Cardiac muscle cell (in vitro differentiated cells and primary cell): ENCODE measurements at places on chromosomes 6 and 20. TPM values are rescaled to one million over a fixed set of nuclear protein-coding genes. Genes with fewer than 3 reads are reported as not detected.

- DNase-seq = no peak
Observed at GRCh38 chr6:154648188-154648887, 84.9 kb upstream of the SCAF8 start.

DNA sequence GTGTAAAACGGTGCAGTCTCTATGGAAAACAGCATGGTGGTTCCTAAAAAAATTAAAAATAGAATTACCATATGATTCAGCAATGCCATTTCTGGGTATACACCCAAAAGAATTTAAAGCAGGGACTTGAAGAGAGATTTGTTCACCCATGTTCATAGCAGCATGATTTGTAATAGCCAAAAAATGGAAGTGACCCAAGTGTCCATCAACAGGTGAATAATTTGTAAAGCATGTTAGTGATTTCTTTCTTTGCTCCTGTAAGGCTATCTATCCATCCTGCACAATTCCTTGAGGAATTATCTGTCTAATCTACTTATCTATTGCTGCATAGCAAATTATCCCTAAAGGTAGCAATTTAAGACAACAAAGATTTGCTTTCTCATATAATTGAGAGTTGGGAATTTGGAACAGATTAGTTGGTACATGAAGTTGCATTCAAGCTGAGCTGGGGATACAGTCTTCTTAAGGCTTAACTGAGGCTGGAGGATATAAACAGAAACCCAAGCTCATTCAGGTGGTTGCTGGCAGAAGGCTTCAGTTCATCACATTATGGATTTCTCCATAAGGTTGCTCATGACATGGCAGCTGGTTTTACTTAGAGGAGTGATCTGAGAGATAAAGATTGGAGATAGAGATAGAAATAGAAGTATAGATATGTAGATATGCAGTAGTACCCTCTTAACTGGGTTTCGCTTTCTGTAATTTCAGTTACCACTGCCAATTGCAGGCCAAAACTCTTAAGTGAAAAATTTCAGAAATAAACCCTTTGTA, 62.0 kb downstream of the IL22RA2 start:
- DNase-seq = no peak

The SNX21 gene
- total RNA-seq = 109 and 270 TPM in 2 replicates

- no peak for DNase-seq
Observed at GRCh38 chr6:2205396-2205795, 40.0 kb downstream of the GMDS start.

GRCh38 chr6:56947924-56948323, 7.0 kb upstream of the BEND6 start:
- no peak for DNase-seq

DNA sequence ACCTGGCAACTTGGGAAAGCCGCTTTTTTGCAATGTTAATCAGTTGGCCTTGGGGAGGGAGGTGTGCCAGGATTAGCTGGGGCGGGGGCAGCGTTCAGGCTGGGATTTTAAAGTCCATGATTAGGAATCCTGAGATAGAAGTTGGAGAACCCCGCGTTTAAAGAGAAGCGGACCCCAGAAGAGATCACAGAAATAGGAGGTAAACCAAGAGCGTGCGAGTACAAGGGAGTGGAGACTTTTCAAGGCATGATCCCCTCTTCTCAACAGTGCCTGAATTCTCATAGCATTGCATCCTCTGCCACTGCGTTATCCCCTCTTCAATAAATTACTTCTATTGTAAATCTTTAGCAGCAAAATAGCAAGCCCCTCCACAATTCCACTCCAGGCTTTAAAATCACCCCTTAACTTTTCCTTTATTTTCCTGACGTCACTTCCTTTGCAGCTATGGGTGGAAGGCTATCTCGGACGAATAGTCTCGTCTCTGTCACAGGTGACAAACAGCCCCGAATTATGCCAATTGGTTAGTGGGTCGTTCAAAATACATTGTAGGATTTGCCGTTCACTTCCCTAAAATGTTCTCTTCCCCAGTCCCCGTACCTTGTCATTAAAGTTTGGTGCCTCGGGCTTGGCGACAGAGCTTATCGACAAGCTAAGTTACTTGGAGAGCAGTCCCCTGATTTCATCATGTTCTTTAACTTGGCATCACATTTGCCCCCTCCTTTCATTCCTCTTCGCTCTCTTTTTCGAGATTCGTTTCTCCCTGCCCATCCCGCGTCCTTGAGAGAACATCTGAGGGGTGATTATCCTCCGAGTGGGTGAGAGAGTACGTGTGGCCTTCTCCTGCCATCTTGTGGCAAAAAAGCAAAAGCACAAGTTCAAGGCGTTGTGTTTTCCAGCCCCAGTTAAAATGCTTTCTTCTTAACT, 17.1 kb downstream of the OR2B2 start:
- DNase-seq = peak; percentile 84
